Stimulated activated CD4-positive, alpha-beta T cell treated with anti-CD3 and anti-CD28 coated beads, Interleukin-4, amount 100 ng/mL, for 48 hours (primary cell): ENCODE measurements at places on chromosomes 5 and 9.

- DNase-seq: no peak
These were observed 210.7 kb upstream of the TNC start for GRCh38 chr9:115328677-115329076.

DNA sequence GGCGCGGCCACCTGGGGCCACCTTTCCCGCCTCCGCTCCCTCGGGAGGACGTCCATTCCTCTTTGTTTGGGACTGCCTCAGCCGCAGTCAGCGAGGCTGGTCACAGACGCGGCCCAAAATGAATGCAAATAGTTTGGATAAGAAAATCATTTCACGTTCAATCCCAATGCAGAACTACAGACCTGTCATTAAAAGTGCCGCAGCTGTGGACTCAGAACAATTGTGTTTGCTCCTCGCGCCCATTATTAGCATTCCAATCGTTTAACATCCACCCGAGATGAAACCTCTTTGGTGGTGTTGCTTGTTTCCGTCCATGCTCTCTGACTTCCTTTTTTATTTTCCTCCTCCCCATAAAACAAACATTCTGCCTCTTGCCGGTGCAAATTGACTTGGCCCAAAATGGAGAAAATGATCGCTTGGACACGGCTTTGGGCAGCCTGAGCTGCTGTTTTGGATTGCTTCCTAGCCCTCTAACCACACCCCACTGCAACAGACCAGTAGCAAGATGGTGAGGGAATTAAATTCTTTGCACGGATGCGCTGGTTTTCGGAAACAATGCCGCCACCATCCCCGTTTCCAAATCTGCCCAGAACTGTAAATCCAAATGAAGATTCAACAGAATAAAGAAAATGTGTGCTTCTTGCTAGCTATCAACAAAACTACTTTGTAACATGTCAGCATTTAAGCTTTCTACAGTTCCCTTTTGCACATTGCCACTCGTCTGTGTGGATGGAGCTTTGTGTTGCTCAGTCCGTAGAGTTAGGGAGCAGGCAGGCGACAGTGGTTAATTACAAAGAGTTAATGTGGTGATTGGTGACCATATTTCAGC is 784 bp downstream of the NLN start:
- no peak for DNase-seq

DNA sequence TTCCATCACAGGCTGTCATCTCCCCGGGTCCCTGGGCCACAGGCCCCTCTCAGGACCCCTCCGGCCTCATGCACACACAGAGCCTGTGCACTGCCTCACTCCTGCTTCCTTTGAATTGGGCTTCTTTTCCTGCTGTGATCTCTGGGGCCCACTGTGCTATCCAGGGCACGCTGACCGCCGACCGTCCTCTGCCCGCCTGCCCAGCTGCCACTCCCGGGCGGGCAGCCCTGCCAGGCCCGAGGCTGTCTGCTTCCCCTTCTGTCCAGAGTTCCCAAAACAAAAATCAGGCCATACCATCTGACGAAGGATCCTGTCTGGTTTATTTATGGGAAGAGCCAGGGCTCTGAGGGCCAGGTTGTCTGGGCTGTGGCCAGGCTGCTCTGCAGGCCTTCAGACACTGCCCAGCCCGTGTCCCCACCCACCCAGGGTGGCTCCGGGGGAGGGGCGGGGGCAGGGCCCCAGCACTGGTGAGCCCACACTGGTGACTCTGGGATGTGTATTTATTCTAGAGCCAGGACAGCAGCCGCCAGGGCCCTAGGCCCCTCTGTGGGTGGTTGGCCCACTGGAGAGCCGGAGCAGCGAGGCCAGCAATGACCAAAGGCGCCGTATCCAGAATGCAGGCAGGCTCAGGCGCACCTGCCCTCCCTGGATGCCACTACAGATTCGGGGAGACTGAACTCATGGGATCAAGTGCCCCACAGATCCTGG is 57.0 kb downstream of the ADAMTS2 start:
- no peak for DNase-seq

- DNase-seq: no peak
These were observed 53.2 kb upstream of the HMHB1 start for GRCh38 chr5:143758750-143759149.

- no peak for DNase-seq
These were observed 50.1 kb upstream of the ZNF608 start for GRCh38 chr5:124796495-124796894.

- no peak for DNase-seq
These were observed 513.6 kb downstream of the RASEF start for GRCh38 chr9:82549174-82549821.

- no peak for DNase-seq
These were observed 84.1 kb downstream of the KIAA1958 start for GRCh38 chr9:112570671-112571167.

- no peak for DNase-seq
These were observed 544.5 kb upstream of the ZNF608 start for GRCh38 chr5:125290935-125291334.

DNA sequence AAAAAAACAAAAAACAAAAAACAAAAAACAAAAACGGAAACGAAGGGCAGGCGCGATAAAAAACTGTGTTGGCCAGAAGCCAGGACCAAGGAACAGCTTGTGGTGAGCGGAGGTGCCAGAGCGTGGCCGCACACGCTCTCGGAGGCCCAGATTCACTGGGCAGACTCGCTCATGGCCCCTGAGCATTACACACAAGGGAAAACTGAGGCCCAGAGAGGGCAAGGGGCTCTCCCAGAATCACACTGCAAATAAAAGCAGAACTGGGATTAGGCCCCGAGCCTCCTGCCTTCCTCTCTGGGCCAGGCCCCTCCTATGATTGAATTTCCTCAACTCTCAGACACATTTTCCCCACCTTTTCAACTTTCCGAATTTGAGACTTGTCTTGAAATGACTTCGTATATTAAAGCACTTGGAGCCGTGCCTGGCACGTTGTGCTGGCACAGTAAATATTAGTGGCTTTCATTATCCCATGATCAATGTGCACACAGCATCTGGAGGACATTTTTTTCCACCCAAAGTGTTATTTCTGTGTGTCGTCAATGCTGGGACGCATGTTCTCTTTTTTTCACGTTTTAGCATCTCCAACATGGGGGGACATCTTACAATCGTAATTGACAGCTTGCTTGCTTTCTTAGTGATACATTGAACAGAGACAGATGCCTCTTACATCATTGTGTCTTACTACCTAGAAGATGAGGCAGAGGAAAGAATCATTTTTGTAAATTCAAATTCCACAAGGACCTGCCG is 7.4 kb downstream of the FIBCD1 start:
- no peak for DNase-seq

DNA sequence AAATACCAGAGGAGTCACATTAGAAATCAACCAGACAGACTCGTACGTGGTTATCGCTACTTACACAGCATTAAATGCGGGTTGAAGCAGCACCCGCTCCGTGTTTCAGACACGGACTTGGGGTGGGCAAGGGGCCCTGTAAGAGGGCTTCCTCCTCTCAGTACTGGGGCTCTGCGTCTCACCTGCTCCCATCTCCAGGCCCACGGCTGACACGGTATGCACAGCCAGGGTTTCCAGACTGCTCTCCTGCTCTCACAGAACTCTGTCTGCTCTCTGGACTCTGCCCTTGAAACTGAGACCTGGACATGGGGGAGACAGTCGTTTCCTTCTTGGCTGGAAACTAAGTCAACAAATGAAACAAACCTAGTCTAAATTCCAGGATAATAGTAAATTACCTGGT is 24.7 kb upstream of the RASGEF1C start:
- no peak for DNase-seq

DNA sequence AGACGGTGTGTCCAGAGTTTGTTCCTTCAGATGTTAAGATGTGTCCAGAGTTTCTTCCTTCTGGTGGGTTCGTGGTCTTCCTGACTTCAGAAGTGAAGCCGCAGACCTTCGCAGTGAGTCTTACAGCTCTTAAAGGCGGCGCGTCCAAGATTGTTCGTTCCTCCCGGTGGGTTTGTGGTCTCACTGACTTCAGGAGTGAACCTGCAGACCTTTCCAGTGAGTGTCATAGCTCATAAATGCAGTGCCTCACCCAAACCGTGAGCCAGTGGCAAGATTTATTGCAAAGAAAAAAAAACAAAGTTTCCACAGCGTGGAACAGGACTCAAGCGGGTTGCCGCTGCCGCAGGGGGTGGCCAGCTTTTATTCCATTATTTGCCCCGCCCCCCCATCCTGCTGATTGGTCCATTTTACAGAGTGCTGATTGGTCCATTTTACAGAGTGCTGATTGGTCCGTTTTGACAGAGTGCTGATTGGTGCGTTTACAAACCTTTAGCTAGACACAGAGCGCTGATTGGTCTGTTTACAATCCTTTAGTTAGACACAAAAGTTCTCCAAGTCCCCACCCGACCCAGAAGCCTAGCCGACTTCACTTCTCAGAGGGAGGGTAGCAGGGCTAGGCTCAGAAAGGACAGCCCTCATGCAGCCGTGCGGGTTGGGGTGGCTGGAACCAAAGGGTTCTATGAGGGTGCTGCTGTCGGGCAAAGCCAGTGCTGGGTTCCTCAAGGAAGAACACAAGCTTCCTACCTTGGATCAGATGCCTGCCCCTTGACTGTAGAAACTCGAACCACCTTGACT is 9.1 kb upstream of the RNF130 start:
- DNase-seq: no peak

DNA sequence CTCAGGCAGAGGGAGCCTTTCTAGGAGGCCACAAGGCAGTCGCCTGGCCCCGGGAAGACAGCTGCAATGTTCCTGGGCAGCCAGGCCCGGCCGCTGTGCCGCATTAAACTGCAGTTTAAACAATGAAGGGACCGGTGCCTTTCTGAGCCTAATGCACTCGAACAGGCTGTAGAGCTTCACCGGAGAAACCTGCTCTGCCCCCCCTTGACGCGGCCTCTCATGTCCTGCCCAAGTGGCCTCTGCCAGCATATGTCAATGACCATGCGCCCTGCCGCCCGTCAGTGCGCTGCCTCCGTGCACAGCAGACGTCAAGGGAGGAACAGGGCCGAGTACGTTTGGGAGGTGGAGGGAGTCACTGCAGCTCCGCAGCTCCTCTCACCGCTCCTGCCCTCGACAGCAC is 38.4 kb upstream of the BARHL1 start:
- no peak for DNase-seq

GRCh38 chr5:138470322-138471051 is 5.2 kb downstream of the EGR1 start:
- no peak for DNase-seq

DNA sequence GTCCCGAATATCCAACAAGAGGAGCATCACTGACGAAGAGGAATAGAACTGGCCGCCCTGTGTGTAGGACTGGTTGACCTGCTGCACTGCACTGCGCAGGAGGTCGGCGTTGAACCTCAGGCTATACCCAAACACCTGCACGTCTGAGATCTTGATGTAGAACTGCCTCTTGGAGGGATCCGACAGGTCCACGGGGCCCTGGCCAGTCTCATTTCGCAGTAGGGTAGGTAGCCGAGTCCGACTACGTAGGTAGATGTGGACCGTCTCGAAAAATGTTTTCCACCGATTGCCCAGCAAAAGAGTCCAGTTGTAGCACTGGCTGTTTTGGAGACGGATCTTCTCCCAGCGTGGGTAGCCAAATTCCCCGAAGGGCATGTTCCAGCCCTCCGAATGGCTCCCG is 202.0 kb downstream of the BRINP1 start:
- DNase-seq: no peak
